ENCODE measurements at places on chromosomes 6 and 20.

DNA sequence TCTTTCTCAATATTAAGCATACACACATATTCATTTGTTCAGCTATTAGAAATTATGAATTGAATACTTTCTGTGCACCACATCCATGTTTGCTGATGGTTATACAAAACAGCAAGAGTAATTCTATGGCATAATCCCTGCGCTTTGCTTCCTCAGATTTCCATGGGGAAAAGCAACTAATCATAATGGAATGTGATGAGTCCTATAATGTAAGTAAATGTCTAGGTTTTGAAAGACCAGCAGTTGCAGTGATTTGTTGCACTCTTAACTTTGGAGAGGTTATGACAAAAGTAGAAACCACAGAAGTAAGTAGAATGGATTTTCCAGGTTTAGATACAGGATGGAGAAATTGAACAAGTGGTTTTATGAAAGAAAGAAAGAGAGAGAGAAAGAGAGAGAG, 652.1 kb downstream of the CBLN4 start:
- no peak for DNase-seq

DNA sequence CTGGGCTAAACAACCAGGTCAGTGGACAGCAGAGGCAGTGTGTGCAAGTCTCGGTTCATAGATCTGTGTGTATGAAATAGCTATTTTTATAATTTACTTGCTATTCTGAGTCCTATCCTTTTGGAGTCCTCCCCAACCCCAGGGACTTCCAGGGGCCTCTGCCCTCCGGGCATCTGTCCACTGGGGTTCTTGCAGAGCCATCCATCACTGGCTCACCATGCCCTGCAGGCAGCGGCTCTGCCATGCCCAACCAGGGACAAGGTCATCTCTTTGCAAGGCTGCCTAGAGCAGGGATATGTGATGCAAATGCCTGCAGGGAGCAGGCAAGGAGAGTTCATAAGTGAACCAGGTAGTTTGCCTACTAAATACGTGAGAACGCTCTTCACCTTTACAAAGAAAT, 10.5 kb upstream of the BEND3 start:
- DNase-seq = no peak

GRCh38 chr6:14964556-14965270, 281.2 kb upstream of the JARID2 start:
- no peak for DNase-seq

DNA sequence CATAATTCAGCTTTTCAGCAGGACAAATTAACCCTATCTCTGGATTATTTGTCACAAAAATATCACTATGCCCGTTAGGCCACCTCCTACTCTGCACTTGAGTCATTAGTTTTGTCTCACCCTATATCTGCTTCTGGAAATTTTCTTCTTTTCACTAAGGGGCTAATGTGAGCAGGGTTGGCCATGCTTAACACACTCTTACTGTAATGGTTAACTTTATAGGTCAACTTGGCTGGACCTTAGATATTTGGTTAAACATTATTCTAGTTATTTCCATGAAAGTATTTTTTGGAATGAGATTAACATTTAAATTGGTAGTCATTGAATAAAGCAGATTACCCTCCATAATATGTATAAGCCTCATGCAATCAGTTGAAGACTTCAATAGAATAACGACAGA, 394.6 kb upstream of the PTCHD4 start:
- DNase-seq = no peak

DNA sequence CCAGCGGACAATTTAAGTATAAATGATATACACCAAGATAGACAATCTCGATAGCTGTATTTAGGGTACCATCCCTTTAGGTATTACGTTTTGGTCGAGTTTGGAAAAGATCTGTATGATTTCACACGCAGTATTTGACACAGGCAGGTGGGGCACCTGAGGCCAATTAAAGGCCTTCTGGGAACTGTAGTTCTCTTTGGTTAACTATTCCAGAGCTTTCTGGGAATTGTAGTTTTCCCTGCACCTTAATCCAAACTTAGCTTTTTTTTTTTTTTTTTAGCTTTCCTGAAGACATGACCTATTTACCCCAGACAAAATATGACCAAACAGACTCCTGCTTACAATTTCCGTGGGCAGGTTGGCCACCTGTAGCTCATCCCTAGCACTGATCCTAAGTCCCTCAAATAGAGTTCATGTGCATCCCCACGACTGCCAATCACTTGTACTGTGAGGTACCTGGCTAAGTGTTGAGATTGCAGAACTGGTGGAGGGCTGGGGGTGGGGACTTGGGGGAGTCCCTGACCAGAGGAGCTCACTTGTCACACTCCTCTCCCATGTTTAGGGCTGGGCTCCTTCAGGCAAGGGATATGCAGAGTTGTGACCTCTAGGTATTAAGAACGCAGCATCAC, 999 bp upstream of the EHMT2 start:
- DNase-seq = no peak

DNA sequence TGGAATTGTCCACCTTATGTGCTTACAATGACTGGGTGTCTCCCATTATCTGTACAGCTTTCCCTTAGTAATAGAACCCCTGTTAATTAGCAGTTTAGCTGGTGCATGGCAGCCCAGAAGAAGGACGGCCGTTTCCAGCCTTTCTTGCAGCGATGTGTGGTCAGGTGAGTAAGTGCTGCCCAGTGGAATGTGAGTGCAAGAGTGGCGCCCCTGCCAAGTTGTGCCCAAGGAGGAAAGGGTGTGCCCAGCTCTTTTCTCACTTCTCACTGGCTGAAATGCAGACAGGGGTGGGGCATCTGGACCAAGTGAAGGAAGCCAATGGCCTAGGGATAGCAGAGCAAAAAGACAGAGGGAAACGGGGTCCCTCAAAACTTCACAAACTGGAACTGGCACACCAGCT, 296.8 kb downstream of the PREX1 start:
- no peak for DNase-seq

DNA sequence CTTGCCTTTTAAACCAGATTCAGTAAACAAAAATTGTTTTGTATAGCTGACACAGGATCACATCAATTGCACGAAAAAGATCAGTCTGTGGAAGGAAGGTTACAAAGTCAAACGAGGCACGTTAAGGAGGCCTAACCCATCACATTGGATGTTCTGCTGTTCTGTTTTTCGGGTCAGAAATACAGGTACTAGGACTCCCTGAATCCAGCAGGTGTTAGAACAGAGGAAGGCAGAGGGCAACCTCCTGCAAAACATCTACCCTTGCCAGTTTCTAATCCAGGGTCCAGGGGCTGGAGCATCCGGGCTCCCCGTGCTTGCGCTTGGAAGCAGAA, 64.6 kb downstream of the PLG start:
- DNase-seq = no peak

DNA sequence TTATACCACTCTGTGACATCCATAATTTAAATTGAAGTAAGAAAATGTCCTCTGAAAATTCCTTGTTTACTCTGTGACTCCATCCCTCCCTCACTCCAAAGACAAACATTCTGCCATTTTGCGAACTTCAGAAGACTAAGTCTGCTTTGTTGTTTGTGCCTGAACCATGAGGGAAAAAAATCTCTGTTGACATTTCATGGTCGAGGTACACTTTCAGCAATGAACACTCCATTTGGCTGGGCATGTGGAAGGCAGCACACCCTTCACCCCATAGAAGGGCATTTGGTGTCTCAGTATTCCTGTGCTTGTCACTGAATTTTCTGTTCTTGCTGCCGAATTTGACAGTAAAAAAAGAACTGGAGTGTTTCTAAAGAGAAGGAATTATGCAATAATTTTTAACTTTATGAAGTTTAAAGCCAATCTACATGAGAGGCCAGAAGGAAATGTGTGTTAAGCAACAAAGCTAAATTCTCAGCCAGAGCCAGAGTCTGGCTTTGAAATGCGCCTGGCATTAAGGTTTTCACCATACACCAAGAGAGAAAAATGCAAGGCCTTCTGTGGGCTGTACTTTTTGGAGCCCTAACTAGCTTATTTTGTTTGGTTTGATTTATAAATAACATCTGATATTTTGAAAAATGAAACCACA, 4.7 kb upstream of the PBOV1 start:
- no peak for DNase-seq

GRCh38 chr6:22079783-22080182, 217.1 kb downstream of the PRL start:
- no peak for DNase-seq

DNA sequence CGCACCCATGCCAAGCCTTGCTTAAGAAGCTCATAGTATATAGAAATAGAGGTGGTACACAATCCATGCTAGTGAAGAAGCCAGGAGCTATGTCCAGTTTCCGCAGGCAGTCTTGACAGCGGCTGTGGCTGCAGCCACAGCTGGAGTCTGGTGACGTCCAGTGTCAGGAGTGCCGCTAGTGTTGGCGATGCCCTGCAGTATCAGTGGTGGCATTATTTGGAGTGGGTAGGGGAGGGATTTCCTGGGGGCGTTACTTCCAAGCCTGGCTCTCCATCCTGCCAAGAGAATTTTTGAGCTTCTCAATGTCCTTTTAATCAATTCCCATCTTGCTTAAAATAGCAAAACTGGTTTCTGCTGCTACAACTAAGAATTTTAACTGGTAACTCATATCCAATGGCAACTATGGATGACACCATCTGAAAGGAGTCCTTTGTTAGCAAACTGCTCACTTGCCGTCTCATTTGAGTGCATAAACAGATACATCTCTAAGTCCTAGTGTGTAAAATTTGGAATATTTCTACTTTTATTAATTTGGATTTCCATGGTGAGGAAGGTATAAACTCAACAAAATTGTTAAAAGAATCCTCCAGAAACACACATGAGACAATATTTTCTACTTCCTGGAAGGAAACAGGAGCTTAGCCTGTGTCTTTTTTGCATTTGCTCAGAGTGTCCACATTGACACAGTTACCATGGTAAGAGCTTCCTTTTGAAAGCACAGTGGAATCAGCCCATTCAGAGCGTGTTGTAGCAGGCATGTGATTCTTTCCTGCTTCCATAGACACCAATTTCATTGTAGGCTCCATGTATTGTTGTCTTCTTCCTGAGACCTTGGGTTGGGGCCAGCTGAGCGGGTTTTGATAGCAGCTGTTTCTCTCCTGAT, 44.6 kb upstream of the PXDC1 start:
- DNase-seq = no peak

GRCh38 chr6:16333580-16333979, 95.2 kb downstream of the GMPR start:
- no peak for DNase-seq
